ENCODE measurements at places on chromosomes 11 and 22. TPM values are rescaled to one million over a fixed set of nuclear protein-coding genes. Genes with fewer than 3 reads are reported as not detected.

PLEKHB1 gene
- total RNA-seq, result 0.36 TPM

LRRC56 gene
- total RNA-seq, result 0.28 TPM

MLC1 gene
- total RNA-seq, result not detected

APOBEC3B gene
- 17.6 TPM for total RNA-seq

PLET1 gene
- total RNA-seq, result not detected

OR52N4 gene
- not detected for total RNA-seq

PATE4 gene
- not detected for total RNA-seq

APOA5 gene
- not detected for total RNA-seq

PACSIN3 gene
- 18.9 TPM for total RNA-seq

OR52H1 gene
- 0.28 TPM for total RNA-seq

CEND1 gene
- total RNA-seq, result 0.90 TPM

C22orf23 gene
- total RNA-seq, result 0.28 TPM

BCO2 gene
- total RNA-seq, result 0.83 TPM

OR52E8 gene
- not detected for total RNA-seq

DNA sequence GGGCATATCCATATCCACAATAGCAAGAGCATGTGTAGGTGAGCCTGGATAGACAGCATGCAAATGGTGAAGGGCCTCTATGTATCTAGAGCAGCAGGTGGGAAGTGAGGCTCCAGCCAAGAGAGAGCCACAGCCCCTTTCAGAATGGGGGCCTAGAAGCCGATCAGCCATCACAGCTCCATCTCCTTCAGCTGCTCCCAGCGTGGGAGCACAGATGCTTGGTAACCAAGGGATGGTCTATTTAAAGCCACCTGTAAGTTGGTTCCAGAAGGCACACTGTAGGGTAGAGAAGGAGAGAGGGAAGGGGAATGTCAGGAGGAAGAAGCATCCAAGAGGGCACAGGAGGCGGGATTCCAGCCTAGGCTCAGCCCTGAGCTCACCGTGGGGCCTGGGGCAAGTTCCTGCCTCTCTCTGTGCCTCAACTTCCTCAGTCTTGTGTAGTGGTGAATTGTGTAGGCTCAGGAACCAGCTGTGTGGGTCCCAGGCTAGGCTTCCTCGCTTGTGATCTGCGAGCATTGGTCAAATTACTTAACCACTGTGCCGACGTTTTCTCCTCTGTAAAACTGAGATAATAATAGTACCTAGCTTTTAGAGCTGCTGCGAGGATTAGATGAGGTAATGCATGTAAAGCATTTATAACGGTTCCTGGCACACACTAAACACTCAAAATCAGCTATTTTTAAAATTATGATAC is 122.9 kb upstream of the NAV2 start:
- H3K4me1 ChIP-seq, result peaks cover 2% of the 10 kb centered on the region
- DNase-seq, result no peak
- no peaks in the 10 kb centered on the region for H3K36me3 ChIP-seq
- H3K4me3 ChIP-seq, result no peak overlapping the region
- H3K27me3 ChIP-seq, result peaks cover 1% of the 10 kb centered on the region

DNA sequence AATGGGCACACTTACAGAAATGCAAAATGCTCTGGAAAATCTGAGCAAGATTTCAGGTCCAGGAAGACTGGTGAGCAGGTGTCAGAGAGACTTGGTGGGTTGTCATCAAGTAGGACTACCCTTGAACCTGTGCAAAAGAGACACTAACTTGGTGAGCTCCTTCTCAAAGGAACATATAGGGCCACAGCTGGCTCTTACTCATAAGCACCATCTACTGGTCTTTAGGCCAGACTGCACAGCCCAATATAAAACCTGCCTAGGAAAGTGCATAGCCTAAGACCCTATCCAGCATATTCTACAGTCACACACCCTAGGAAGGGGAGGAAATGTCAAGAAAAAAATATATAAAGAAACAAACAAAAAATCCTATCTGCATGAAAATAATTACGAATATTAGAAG is 18.2 kb upstream of the OR10W1 start:
- H3K27ac ChIP-seq, result no peak overlapping the region
- no peaks in the 10 kb centered on the region for H3K36me3 ChIP-seq
- peaks cover 10% of the 10 kb centered on the region for H3K4me1 ChIP-seq
- peak; percentile 60 for DNase-seq
- no peak overlapping the region for H3K4me3 ChIP-seq

DNA sequence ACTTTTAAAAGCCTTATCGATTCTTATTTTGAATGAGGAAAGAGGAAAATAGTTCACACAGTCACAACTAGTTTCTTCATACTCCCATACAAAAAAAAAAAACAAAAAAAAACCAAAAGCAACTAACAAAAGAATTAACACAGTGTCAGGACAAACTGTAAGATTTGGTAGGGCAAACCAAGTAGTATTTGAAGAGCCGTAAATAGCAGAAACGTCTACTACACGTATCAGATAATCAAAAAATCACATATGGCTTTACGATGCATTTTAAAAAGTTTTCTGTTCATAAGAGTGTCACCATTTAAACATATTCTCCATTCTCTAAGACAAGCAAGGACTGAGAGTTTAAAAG is 2.3 kb downstream of the PICALM start:
- H3K27ac ChIP-seq, result no peak overlapping the region
- H3K4me3 ChIP-seq, result peak overlapping the region; percentile 96
- DNase-seq, result no peak
- peaks cover 10% of the 10 kb centered on the region for H3K4me1 ChIP-seq
- no peaks in the 10 kb centered on the region for H3K36me3 ChIP-seq

GRCh38 chr11:131910523-131911387 is 540.3 kb downstream of the NTM start:
- DNase-seq, result peak; percentile 43

DNA sequence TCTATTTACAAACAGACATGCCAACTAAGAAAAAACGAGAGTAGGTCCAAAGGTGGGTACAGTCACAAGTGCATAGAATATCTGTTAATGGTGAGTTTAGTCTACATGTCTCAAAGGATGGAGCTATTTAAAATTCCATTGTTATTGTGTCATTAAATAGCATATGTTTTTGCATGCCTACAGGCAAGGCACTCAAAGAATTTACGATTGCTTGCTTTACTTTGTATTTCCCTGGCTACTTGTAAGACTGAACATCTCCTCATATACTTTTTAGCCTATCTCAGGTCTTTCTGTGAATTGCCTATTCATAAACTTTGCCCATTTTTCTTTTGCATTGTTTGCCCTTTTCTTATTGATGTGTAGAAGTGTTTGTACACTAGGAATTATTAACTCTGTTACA is 39.7 kb downstream of the DEUP1 start:
- DNase-seq, result no peak
- H3K4me1 ChIP-seq, result no peaks in the 10 kb centered on the region
- H3K4me3 ChIP-seq, result no peak overlapping the region
- H3K36me3 ChIP-seq, result no peaks in the 10 kb centered on the region

GRCh38 chr11:45737056-45737455 is 67.9 kb upstream of the SLC35C1 start:
- DNase-seq, result no peak
- no peak overlapping the region for H3K4me3 ChIP-seq
- H3K27me3 ChIP-seq, result peaks cover 5% of the 10 kb centered on the region
- H3K4me1 ChIP-seq, result no peaks in the 10 kb centered on the region
- no peak overlapping the region for H3K27ac ChIP-seq

GRCh38 chr22:45418056-45418769 is 4.7 kb downstream of the RIBC2 start:
- no peak overlapping the region for H3K4me3 ChIP-seq
- DNase-seq, result no peak
- H3K27me3 ChIP-seq, result no peaks in the 10 kb centered on the region
- H3K36me3 ChIP-seq, result no peaks in the 10 kb centered on the region
- H3K27ac ChIP-seq, result no peak overlapping the region
- H3K4me1 ChIP-seq, result peaks cover 2% of the 10 kb centered on the region

DNA sequence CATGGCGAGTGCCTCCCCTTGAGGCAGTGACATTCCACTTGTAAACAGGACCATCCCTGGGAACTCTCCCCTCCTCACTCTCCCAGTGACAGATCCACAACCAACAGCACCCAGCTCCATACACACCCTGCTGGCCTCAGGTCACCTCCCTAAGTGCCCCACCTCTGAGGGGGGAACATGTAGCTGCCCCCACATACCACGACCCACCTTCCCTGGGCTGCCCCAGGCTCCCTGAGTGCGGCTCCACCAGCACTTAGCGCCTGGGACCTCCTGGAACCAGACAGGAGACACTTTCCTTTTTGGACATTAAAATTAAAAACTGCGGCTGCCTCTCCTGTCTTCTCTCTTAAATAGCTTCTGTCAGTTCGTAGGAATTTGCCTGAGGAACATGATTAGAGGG is 1140.1 kb downstream of the BRD1 start:
- no peak for DNase-seq
- no peak overlapping the region for H3K27ac ChIP-seq
- no peak overlapping the region for H3K4me3 ChIP-seq
- no peaks in the 10 kb centered on the region for H3K4me1 ChIP-seq
- H3K36me3 ChIP-seq, result no peaks in the 10 kb centered on the region

- no peak for DNase-seq
- no peaks in the 10 kb centered on the region for H3K4me1 ChIP-seq
- H3K27me3 ChIP-seq, result peaks cover 2% of the 10 kb centered on the region
- H3K36me3 ChIP-seq, result no peaks in the 10 kb centered on the region
- no peak overlapping the region for H3K27ac ChIP-seq
Observed at GRCh38 chr11:17702876-17703275, 16.5 kb upstream of the MYOD1 start.

- peak overlapping the region; percentile 32 for H3K27ac ChIP-seq
- H3K27me3 ChIP-seq, result no peaks in the 10 kb centered on the region
- H3K4me3 ChIP-seq, result no peak overlapping the region
Observed at GRCh38 chr22:37431366-37431765, 4.1 kb upstream of the ELFN2 start.

DNA sequence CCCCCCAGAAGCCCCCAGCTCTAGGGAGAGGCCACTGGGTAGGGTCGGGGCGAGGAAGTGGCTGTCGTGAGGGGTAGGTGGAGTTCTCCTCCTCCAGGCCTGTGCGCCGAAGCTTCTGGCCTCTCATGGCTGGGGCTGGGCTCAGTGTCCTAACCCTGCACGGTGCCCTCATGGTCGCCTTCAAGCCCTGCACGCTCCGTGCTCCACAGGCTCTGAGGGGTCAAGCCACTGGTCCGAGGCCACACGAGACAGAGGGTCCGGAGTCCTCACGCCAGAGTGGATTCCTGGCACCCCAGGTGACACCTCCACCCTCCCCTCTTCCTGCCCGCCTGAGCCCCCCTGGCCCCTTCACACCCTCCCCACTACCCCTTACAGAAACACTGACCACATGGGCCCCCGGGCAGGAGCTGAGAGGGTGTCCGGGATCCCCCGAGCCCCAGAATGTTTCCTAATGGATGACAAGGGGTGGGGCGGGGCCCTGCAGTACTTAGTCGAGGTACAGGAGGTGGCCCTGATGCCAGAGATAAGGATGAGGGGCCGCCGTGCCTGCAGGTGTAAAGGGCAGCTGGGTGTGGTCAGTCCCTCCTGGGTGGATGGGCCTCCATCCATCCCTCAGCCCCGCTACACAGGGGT is 997 bp upstream of the CDHR5 start:
- no peak overlapping the region for H3K27ac ChIP-seq
- peaks cover 2% of the 10 kb centered on the region for H3K27me3 ChIP-seq
- peaks cover 4% of the 10 kb centered on the region for H3K4me1 ChIP-seq
- DNase-seq, result no peak

- peaks cover 6% of the 10 kb centered on the region for H3K4me1 ChIP-seq
- H3K36me3 ChIP-seq, result peaks cover 16% of the 10 kb centered on the region
- H3K27ac ChIP-seq, result peak overlapping the region; percentile 90
- peak overlapping the region; percentile 12 for H3K4me3 ChIP-seq
- H3K27me3 ChIP-seq, result no peaks in the 10 kb centered on the region
- no peak for DNase-seq
Observed at GRCh38 chr11:18393581-18394274, 635 bp upstream of the LDHA start.

DNA sequence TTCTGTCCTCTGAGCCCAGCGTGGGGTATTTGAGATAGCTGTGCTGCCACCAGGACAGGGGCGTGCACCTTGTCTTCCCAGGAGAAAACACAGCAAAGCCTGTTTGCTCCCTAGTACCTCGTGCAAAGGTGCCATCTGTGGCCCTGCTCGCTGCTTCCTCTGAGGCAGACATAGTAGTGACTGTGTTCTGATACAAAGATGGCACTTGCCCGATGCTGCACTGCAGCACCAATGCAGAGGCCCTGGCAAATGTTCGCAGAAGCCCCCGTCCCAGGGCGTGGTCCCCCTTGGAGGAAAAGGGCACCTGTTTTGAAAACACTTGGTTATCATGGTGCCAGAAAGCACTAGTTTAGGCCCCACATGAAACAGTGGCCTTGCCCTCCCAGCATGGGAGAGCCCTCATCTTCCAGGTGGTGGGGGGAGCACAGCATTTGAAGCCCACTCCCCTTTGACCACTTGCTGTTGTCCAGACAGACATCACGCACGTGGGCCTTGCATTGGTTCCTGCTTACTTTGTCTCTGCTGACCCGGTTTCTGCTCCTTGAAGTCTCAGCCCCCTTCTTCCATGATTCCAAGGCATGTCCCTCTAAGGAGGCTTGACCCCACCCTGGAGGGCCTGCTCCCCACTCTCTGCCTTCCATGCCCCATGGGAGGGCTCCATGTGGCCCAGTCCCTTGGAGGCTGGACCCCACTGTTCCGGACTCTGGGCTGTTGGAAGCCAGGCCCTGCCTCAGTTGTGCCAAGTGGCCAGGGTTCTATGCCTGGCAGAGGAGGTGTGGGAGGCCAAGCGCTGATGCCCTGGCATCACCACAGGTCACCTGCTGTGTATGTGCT is 109.4 kb downstream of the KCNQ1OT1 start:
- no peak for DNase-seq
- H3K27me3 ChIP-seq, result peaks cover 26% of the 10 kb centered on the region
- no peaks in the 10 kb centered on the region for H3K36me3 ChIP-seq
- no peak overlapping the region for H3K27ac ChIP-seq

- H3K4me3 ChIP-seq, result no peak overlapping the region
- H3K4me1 ChIP-seq, result 0 out of 2 replicates have a peak, but pooled peaks cover 2% of the 10 kb centered on the region
- no peaks in the 10 kb centered on the region for H3K27me3 ChIP-seq
- peaks cover 50% of the 10 kb centered on the region for H3K36me3 ChIP-seq
- DNase-seq, result no peak
- H3K27ac ChIP-seq, result no peak overlapping the region
Observed at GRCh38 chr11:47327025-47327424, 25.5 kb downstream of the MYBPC3 start.

DNA sequence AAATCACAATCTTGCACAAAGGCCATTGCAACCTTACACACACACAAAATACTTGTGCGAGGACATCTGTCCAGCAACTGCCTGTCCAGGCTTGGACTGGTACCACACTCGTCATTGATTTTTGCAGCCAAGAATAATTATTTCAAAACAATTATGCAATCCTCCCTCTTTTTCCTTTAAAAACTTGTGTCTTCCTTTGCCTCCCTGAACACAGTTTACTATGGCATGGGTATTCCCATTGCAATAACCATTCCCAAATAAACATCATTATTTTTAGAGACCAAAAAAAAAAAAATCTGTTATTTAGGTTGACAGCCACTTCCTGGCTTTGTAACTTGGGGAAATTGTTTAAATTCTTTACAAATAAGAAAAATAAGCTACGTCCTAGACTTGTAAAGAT is 54.0 kb downstream of the C11orf91 start:
- no peaks in the 10 kb centered on the region for H3K27me3 ChIP-seq
- H3K4me3 ChIP-seq, result no peak overlapping the region
- H3K36me3 ChIP-seq, result no peaks in the 10 kb centered on the region

Data from IMR-90 (cell line).